CD4-positive, alpha-beta T cell treated with Interferon alpha-2 for 1 hour (primary cell): ENCODE measurements at places on chromosomes 13 and 19.

- DNase-seq, result no peak
Observed at GRCh38 chr19:18503971-18504885, 17.6 kb downstream of the ELL start.

GRCh38 chr19:5166262-5166661 lies 174.3 kb downstream of the PTPRS start:
- no peak for DNase-seq

DNA sequence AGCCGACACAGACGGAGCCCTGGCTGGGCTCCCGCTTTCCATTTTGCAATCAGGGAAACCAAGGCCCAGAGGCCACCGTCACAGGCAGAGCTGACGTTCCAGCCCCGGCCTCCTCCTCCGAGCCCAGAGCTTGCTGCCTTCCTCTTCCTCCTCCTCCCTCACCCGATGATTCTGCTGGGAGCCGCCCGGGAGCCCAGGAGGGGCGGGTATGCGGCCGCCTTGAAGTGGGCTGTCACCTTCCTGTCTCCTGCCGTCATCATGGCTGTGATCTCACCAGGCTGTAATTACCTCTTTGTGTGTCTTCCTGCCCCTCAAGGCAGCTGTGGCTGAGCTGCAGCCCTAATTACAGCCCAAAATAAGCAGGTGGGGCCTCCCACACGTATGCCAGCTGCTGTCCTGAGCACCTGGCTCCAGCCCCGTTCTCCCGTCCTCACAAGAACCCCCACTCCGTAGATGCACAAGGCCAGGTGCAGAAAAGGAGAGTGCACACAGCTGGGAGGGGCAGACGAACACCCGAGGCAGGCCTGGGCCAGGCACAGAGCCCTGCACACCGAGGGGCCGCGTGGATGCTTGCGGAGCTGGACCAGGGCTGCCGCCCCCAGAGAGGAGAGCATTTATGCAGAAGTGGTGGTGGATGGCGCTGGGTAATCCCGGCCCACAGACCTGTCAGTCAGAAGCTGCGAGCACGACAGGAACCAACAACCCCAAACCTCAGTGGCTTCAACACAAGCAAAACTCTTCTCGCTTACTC lies 4.0 kb downstream of the TPGS1 start:
- peak; percentile 91 for DNase-seq

DNA sequence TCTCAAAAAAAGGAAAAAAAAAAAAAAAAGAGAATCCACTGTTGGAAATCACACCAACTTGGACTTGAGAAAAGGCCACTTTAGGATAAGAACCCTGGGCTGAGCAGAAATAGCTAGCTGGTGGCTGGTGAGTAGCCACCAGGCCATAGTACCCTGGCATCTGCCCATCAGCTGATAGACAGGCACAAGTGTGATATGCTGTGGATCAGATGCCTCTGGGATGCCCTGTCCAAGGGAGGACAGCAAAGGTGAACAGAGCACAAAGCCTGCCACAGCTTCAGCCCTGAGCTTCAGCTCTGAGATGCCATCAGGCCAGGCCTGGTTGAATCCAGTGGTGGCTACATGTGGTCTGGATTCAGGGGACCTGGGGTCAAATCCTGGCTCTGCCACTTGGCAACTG lies 8.7 kb downstream of the SIRT2 start:
- DNase-seq, result no peak

DNA sequence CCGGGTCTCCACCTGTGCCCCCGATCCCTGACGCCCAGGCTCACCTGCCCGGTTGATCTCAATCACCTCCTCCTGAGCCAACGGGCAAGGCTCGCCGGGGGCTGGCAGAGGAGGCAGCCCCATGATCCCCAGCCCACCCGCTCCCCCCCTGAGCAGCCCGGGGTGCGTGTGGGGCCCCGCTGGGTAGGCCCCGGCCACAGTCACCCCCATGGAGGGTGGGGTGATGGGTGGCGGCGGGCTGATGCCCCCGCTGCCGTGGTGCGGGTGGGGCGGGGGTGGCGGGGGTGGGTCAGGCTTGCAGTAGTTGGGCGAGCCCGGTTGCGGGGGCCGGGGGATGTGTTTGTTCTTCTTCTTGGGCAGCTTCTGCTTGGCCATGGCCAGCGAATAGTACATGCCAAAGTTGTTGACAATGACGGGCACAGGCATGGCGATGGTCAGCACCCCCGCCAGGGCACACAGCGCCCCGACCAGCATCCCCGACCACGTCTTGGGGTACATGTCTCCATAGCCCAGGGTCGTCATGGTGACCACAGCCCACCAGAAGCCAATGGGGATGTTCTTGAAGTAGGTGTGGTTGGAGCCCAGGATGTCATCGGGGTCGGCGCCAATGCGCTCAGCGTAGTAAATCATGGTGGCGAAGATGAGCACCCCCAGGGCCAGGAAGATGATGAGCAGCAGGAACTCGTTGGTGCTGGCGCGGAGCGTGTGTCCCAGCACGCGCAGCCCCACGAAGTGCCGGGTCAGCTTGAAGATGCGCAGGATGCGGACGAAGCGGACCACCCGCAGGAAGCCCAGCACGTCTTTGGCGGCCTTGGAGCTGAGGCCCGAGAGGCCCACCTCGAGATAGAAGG lies 6.0 kb downstream of the KCNC3 start:
- no peak for DNase-seq

GRCh38 chr13:23427881-23428528 lies 5.5 kb downstream of the SACS start:
- no peak for DNase-seq

DNA sequence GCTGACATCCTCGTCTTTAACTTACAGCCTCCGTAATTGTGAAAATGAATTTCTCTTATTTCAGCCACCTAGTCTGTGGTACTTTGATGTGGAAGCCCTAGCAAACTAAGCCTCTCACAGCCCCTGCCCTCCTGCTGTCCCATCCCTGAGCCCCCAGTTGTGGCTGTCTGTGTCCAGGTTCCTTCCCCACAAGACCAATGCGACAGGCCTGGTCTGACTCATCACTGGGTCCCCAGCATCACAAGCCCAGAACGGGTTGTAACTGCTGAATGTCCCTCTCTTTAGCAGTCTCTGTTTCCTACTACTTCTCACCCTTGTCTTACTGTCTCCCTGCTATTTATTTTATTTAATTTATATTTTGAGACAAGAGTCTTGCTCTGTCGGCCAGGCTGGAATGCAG lies 5.7 kb downstream of the POU2F2 start:
- no peak for DNase-seq
